Urinary bladder (tissue), 4 donors: ENCODE measurements at places on chromosomes 16 and 17. TPM values are rescaled to one million over a fixed set of nuclear protein-coding genes. Genes with fewer than 3 reads are reported as not detected.
A peak's percentile ranks its signal among the peaks of the same experiment; 100 is the strongest.

- no peak for DNase-seq
Observed at GRCh38 chr16:54509456-54509855, 222.9 kb upstream of the IRX3 start.

Gene ALOX12B
- 0.11 TPM for total RNA-seq

GRCh38 chr16:81487301-81487720 is 42.7 kb downstream of the CMIP start:
- DNase-seq, result no peak

Gene SCARF1
- 10.7 TPM for total RNA-seq

- DNase-seq, result no peak
Observed at GRCh38 chr16:88634141-88634993, 4.0 kb upstream of the IL17C start.

DNA sequence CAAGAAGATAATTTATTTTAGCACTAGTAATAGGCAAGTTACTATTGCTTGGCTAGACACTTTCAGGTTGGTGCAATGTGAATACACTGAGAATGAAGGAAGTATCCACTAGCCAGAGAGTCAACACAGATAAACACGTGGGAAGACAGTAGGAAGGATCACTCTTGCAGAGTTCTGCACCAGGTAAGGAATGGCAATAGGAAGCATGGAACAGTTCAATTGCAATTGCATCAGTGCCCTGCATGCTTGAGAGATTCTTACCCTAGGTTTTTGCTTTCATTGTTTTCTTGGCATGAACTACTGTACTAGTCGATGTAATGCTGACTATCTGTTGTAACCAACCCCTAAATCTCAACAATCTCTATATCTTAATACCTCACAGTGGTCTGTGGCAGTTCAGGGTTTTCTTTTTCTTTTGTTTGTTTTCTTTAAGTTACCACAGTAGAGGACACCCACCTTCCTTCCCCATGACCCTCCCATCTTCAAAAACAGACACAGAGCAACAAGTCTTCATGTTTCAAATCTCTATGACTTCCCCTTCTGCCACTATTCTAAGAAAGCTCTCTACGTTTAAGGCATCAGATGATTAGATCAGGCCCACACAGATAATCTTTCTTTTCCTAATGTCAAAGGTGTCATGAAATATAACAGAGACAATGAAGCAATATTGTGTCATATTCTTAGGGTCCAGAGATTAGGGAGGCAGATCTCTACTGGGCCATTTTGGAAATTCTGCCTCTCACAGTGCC is 18.1 kb upstream of the ABCA8 start:
- no peak for DNase-seq

DNA sequence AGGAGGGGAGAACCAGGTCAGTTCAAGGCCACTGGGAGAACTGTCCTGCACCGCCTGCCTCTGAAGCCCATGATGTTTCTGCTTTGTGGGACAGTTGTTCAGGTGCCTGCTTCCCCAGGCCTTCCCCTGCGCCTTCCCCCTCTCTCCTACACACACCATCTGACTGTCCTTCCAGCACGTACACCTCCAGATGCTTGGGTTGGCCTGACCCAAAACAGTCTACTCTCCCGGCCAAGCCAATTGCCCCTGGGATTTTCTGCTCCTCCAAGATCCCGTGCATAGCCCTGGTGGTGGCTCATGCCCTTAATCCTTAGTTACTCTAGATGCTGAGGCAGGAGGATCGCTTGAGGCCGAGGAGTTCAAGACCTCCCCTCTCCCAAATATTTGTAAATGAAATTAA is 684 bp upstream of the RSAD1 start:
- no peak for DNase-seq

GRCh38 chr17:57874434-57875289 is 24.8 kb upstream of the MRPS23 start:
- DNase-seq, result peak; percentile 80

DNA sequence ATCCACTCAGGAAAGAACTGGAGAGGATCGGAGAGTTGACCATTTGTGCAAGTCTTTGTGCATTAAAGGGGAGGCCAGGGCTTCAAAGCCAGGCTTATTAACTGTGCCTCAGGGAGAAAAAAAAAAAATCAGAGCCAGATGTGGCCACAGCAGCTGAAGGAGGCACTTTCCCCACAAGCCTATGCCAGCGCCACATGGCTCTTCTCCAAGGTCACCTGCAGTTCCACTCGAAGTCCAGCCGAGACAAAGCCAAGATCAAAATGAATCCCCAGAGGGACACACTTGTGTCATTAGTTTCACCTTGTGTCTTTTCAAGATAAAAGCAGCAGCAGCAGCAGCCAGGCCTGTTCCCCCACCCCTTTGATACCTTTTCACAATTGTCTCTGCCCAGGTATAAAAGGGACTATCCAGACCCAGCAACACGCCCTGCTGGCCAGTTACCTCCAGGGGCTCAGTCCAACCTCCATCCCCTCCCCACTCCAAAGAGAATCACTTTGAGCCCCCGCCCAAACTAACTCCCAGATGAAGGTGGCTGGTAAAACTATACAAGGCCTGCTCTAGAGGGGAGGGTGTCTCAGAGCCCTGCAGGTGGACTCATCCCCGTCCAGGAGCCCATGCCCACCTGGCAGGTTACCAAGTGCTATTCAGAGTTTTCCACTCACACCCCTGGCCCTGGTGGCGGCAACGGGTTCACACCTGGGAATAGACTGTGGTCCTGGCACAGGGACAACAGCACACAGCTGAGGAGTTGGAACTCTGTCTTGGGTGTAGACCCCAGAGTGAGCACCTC is 29.2 kb downstream of the AXIN2 start:
- no peak for DNase-seq

DNA sequence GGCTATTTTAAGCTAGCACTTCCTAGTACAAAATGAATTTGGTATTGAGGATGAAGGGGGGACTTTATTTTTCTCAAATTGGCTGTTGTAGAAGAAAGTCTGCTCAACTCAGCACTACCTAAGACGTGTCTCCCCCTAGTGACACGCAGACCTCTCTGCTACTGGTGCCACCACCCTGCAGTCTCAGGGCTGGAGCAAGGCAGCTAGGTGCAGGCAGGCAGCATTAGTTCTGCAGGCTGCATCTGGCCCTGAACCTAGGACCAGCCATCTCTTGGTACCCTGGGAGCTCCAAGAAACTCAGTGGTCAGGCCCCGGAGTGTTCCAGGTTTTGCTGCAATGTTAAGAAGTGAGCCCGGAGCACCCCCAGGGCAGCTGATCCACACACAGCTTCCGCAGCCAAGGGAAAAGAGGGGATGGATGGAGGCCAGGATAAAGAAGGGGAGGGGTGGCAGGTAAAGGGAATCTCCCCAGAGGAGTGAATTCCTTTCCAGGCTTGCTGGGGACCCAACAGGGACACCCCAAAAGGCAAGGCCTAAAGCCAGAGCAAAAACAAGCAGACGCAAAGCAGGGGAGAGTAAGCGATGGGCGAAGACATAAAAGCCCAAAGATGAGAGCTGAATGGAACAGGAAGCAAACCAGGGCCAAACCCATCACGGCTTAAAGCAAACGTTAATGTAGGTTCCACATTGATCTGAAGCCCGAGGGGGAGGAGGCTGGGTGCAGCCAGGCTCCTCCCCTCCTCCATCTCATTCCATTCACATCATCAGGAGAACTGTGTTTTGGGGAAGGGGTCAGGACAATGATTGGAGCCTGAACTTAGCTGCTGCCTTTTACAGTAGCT is 200.5 kb downstream of the ZFHX3 start:
- no peak for DNase-seq

Gene MT1G
- total RNA-seq, result not detected

DNA sequence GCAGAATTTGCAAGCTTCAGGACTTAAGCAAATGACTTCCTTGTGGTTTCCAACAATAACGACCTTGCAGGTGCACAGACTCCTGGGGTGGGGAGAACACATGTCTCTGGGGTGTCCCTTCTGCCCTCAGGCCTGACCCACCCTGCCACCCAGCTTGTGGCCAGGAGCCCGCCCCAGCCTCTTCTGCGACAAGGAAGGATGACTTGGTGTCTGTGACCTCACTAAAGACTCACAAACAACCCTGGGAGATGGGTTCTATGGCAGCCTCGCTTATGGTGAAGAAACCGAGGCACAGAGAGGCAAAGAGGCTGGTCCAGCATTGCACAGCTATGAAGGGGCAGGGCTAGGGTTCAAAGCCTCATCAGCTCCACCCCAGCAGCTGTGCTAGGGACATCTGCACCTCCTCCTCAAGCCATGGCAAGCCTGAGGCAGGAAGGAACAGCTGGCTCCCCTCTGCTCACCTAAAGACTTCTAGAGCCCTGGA is 2.6 kb downstream of the ATP2A3 start:
- no peak for DNase-seq

DNA sequence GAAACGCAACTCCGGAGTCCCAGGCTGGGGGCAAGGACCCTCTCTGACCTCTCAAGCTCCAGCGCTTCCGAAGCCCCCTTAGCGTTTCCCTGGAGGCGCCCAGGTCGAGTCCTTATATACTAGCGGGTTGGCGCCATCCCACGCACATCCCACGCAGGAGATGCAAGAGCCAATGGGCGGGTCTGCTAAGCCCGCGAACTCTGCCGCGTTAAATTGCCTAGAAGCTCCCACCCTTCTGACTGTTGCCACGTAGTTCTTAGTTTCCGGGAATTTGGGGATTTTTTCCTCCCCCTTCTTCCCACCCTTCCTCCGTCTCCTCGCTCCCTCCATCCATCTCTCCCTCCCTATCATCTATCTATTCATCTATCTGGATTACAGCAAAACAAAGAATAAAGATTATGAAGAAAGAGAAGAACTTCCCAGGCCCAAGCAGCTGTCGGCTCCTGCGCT is at the start of gene SLFN11:
Gene SLFN11, minus strand, starts transcription at position 88 of the 450 bp plus-strand sequence. CDS start 9,814 bp downstream, outside the sequence.
- DNase-seq, result peak; percentile 67

DNA sequence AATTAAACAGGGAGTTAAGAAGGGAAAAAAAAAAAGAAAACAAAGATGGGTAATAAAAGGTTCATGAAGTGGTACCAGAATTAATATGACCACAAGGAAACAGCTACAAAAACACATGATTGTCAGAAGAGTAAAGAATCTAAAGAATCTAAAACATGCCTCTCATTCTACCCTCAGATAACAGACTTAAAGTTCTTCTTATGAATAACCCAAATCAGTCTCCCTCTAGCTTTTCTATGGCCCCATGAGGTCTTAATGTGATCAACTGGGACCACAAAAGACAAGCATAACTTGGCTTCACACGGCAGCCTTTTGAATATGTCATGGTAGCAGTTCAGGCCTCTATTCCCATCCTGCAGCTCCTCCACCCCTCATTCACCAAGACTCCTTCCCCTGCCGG is 6.9 kb downstream of the MYH10 start:
- DNase-seq, result no peak

- DNase-seq, result no peak
Observed at GRCh38 chr17:82837586-82838320, 2.1 kb downstream of the ZNF750 start.

DNA sequence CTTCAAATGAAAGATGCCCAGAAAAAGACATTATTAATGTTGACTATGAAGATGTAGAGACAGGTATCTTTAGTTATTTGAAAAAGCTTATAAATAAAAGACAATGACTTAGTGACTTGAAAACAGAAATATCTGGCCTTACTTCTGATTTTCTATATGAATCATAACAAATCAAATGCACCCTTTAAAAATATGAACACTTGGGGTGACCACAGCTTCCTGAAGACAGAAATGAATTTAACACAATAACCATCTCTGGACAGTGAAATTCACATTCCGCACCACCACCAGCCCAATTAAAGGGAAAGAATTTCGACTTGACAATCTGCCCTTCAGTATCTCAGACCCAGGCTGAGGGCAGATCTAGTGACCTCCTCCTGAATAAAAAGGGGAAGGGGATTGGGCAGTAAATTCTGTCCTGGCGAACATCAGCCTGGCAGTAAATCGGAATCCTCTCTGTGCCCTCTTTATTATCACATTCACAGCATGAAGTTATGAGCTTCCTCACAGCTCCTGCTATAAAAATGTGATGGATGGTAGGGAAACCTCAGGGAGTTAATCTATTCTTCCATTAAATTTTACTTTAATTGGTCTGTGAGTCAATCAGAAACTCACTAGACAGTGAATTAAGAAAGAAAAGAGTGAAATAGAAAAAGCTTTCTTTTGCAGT is 131.5 kb downstream of the SNX11 start:
- DNase-seq, result no peak
